ENCODE measurements at places on chromosomes 6 and 20. TPM values are rescaled to one million over a fixed set of nuclear protein-coding genes. Genes with fewer than 3 reads are reported as not detected.

The THBS2 gene
- not detected for total RNA-seq

The CNBD2 gene
- 4.8 TPM for total RNA-seq

The POU3F2 gene
- not detected for total RNA-seq

DNA sequence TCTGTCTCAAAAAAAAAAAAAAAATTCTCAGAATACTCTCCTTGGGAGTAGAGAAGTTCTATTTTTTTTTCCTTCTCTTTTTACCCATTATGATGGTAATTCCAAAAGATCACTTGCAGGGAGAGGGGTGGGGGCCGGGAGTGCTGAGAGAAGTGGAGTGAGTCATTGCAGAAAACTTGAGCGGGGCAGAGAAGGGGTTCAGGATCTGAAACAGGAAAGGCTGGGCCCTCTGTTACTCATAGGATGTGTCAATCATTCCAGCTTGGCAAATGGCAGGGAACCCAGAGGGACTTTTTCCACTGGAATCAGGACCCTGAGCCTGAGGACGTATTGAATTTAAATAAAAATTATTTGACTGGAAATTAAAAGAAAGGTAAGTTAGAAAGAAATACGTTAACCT lies 111.4 kb upstream of the ARMC2 start:
- H3K4me3 ChIP-seq: no peak overlapping the region
- no peak overlapping the region for H3K27ac ChIP-seq
- H3K4me1 ChIP-seq: no peaks in the 10 kb centered on the region
- H3K36me3 ChIP-seq: no peaks in the 10 kb centered on the region

DNA sequence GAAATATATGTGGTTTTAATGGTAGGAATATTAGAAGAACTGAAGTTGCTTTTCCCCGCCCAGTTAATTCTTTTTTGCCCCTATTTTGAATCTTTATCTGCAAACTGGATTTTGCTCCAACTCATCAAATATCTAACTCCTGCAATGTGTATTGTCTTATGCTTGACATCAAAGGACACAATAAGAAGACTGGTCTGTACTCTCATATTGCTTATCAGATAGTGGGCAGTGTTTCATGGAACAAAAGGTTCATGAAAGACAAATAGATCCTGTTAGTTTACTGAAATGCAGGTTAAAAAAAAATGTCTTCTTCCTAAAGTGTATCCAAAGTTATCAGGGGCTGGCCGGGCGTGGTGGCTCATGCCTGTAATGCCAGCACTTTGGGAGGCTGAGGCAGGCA lies 27.7 kb upstream of the GTF3C6 start:
- DNase-seq: no peak

GRCh38 chr20:45111799-45112471 lies 3.0 kb downstream of the WFDC5 start:
- DNase-seq: peak; percentile 38
- no peak overlapping the region for H3K4me3 ChIP-seq
- H3K36me3 ChIP-seq: no peaks in the 10 kb centered on the region
- peaks cover 10% of the 10 kb centered on the region for H3K4me1 ChIP-seq
- no peaks in the 10 kb centered on the region for H3K27me3 ChIP-seq

GRCh38 chr6:156775717-156776116 lies 1.5 kb upstream of the ARID1B start:
- no peaks in the 10 kb centered on the region for H3K27me3 ChIP-seq
- H3K36me3 ChIP-seq: peaks cover 5% of the 10 kb centered on the region
- H3K4me1 ChIP-seq: peaks cover 14% of the 10 kb centered on the region
- H3K4me3 ChIP-seq: no peak overlapping the region
- DNase-seq: no peak
- H3K27ac ChIP-seq: no peak overlapping the region

DNA sequence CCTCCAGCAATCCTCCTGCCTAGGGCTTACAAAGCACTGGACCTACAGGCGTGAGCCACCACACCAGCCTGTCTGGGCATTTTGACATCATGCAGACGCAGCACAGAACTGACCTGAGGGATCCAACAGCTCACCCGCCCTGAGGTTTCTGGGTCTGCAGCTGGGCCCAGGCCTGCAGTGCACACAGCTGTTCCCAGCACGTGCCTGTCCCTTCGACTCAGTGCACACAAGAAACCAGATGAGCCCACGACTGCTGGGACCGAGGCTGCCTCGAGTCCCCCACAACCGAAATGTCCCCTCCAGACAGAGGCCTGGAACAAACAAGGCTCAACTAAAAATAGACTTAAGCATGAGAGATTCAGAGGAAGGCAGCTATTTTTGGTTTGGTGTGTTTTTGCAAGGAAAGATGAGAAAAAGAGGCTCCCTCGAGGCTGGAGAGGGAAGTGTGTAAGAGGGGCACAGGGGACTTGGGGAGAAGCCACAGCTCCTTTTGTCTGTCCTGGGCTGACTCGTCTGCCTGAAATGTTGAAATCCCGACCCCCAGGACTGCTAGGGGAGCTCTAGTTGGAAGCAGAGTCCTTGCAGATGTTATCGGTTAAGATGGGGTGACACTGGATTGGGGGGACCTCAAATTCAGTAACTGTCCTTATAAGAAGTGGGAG lies 66.3 kb downstream of the YTHDF1 start:
- no peak for DNase-seq
- no peak overlapping the region for H3K27ac ChIP-seq
- H3K36me3 ChIP-seq: no peaks in the 10 kb centered on the region
- H3K27me3 ChIP-seq: peaks cover 21% of the 10 kb centered on the region
- H3K4me1 ChIP-seq: no peaks in the 10 kb centered on the region

Data from activated naive CD4-positive, alpha-beta T cell treated with anti-CD3 and anti-CD28 coated beads for 36 hours (primary cell).